ENCODE measurements at places on chromosomes 5 and 9.

DNA sequence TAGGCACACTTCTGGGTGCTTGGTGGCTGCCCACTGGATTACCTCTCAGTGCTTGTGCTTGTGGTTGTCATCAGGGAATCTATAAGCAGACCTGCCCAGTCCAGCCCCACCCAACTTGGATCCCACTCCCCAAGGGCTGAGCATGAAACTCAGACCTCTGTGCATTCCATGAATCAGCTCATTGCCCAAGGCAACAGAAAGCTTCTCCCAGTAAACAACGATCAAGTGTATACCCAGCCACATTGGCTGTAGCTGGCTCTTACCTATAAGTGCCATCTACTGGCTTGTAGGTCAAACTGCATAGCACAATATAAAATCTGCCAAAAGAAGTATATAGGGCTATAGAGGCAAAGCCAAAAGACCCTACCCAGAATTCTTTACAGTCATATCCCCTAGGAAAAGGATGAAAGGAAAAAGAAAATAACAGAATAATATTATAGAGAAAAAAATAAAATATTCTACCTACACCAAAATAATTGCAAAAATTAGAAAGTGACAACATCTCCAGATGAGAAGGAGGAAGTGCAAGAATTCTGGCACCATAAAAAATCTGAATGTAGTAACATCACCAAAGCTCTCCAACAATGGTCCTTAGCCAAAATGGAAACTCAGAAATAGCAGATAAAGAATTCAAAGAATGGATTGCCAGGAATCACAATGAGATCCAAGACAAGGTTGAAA lies 321.0 kb upstream of the TRPC7 start:
- peak; percentile 45 for DNase-seq

- DNase-seq: no peak
Measured at GRCh38 chr5:76990899-76991459, 38.1 kb downstream of the CRHBP start.

GRCh38 chr5:124492444-124493224 lies 253.8 kb downstream of the ZNF608 start:
- no peak for DNase-seq

DNA sequence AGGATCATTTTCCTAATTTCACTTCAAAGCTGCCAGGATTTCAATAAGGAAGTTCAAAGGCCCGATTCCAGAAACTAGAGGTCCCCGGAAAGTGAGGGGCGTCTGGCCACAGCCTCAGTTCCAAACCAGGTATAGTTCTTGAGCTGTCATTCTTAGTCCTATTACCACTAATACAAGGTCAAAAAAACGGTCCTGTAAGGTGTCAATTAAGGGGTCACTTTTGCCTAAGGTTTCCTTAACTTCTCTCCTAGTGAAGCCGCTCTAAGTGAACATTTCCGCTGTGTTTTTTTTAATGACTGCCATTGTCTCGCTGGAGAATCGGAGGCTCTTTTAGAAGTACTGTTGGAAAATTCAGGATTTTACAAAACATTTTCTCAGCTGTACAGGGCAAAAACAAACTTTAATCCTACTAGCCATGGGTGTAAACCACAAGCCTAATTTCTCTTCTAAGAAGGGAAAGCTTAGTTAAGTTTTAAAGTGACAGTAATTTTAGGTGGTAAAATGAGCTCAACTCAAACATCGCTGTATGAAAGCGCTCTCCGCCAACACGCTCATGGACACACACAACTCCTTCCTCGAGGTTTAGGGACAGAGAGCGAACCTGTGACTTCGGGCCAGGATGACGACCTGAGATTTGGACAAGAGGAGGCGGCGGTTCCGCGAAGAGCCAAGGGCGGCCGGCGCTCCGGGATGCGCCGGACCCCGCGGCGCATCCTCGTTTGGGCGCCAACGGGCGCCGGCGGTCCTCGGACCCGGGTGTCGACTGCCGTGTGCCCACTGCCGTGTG lies 76.7 kb upstream of the IFNE start:
- DNase-seq: no peak

GRCh38 chr5:155004138-155004744 lies 9.3 kb upstream of the KIF4B start:
- DNase-seq: peak; percentile 10

DNA sequence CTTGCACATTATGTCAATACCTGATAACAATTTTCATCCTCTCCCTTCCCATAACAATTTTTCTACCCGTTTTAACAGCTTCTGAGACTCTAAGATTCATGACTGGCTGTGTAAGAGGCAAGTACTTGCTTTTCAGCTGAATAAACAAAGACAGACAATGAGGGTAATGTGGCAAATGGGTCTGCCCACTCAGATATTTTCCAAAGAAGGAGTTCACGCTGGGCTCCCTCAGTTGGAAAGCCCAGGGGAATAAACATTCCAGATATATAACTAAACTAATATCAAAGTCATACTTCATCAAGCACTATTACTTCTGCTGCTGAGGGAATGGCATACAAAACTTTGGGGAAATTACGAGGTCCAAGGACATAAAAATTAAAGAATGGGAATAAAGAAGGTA lies 24.4 kb downstream of the MEGF9 start:
- DNase-seq: no peak

- no peak for DNase-seq
Measured at GRCh38 chr9:130535818-130536521, 43.4 kb upstream of the FUBP3 start.

DNA sequence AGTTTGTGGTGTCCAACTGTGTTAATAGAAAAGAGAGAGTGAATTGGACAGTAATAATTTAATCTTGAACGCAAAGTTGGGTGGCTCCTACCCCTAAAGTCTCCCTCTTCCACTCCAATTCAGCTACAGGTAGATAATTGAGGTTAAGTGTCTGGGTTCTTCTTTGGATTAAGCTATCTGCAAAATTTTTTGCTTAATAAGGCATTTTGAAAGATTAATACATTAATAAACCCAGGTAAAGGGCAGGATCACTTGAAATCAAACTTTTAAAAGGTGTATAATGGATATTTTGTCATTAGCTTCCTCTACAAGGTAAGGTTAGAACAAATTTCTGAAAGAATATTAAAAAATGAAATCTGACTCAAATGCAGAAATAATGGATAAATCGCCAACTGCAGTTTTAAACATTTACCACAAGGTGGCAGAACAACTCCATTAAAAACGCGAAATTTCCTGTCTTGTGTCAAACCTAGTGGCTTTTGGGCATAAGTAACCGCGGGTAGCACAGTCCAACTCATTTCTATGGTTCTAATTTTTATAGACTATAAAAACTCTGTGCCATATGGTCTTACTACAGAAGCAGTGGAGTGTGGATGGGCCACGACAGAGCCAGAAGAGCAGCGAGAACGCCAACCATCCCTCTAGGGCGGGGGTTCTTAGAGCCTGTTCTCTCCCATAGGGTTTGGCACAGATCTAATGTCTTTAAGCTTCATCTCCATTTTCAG lies 276.5 kb downstream of the ARHGEF28 start:
- peak; percentile 74 for DNase-seq

GRCh38 chr9:33289496-33289895 lies 820 bp upstream of the NFX1 start:
- no peak for DNase-seq

DNA sequence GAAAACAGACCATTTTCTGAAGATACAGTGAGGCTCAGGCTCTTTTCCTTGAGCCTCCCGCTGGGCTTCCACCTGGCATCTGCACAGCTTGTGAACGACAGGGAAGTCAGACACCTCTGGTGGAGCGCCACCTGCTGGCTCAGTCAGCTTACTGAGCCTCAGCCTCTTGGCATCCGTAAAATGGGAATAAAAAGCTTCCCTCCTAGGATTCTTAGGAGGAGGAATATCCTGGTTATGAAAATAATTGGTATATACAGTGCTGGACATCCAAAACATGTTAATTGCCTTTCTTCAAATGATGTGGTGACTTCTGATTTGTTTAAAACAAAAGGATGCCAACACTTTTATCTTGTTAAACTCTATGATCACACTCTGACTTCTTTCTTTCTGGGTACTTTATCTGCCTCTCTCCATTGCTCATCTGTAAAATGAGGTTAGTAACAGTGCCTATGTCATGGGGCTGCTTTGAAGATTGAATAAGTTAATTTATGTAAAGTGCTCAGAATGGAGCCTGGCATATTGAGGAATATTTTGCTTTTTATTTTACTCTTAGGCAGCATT lies 67.5 kb downstream of the MAMDC2 start:
- DNase-seq: peak; percentile 66

GRCh38 chr9:133188843-133189180 lies 20.2 kb downstream of the OBP2B start:
- no peak for DNase-seq

DNA sequence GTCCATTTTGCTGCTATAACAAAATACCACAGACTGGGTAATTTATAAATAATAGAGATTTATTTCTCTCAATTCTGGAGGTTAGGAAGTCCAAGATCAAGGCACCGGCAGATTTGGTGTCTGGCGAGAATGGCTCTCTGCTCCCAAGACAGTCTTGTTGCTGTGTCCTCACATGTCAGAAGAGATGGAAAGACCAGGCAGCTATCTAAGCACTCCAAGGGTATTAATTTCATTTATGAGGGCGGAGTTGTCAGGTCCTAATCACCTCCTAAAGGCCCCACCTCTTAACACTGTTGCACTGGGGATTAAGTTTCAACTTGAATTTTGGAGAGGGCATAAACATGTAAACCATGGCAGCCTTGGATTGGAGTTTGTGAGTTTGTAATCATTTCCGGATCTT lies 30.3 kb downstream of the ADCY2 start:
- DNase-seq: no peak

- DNase-seq: no peak
Measured at GRCh38 chr5:30156156-30156555, 1037.3 kb upstream of the CDH6 start.
